Osteocyte (in vitro differentiated cells): ENCODE measurements at places on chromosomes 4 and X. TPM values are rescaled to one million over a fixed set of nuclear protein-coding genes. Genes with fewer than 3 reads are reported as not detected.
A peak's percentile ranks its signal among the peaks of the same experiment; 100 is the strongest.

The ITGB1BP2 gene
- total RNA-seq = 1.7 and 2.1 TPM in 2 replicates

GRCh38 chrX:25131055-25131454 is 115.3 kb upstream of the ARX start:
- H3K4me1 ChIP-seq = no peaks in the 10 kb centered on the region
- no peak overlapping the region for H3K27ac ChIP-seq
- DNase-seq = no peak
- peaks cover 17% of the 10 kb centered on the region for H3K27me3 ChIP-seq
- H3K4me3 ChIP-seq = no peak overlapping the region

DNA sequence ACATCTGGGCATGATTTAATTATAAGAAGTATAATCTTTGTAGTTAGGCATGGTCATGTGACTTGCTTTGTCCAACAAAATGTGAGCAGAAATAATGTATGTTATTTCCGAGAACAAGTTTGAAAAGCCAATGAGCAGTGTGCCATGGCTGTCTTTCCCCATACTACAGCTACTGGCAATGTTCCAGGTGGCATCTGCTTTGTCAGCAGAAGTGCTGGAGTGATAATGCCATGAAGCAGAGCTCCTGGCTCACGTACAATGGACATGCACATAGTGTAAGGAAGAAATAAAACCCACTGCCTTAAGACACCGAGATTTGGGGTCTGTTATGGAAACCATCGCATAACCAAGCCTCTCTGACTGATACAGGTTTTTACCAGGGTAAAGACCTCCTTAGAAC is 212.6 kb upstream of the RASGEF1B start:
- peaks cover 3% of the 10 kb centered on the region for H3K4me1 ChIP-seq
- H3K27me3 ChIP-seq = no peaks in the 10 kb centered on the region
- no peak overlapping the region for H3K4me3 ChIP-seq
- no peak overlapping the region for H3K27ac ChIP-seq
- DNase-seq = no peak
- no peaks in the 10 kb centered on the region for H3K36me3 ChIP-seq

- no peak overlapping the region for H3K27ac ChIP-seq
- DNase-seq = no peak
- no peaks in the 10 kb centered on the region for H3K4me1 ChIP-seq
- peaks cover 3% of the 10 kb centered on the region for H3K27me3 ChIP-seq
Measured at GRCh38 chr4:173707658-173708419, 177.8 kb upstream of the HAND2 start.

DNA sequence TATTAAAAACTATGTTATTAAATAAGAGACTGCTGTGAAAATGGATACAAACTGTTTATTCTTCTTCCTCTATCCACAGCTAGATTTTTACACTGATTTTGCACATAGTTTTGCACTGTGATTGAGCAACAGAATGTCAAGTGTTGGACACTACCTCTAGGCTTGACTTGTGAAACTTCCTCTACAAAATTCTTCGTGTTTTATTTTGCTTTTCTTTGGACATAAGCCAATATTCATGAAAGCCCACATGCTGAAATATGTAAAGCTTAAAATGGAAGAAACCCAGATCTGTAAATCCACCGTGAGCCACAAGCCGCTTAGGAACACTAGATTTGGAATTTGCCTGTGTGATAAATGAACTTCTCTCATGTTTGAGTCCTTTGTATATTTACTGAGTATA is 849.4 kb downstream of the FSTL5 start:
- H3K27me3 ChIP-seq = no peaks in the 10 kb centered on the region
- H3K4me1 ChIP-seq = no peaks in the 10 kb centered on the region
- no peaks in the 10 kb centered on the region for H3K36me3 ChIP-seq
- H3K27ac ChIP-seq = no peak overlapping the region
- H3K4me3 ChIP-seq = no peak overlapping the region
- no peak for DNase-seq

- peak overlapping the region; percentile 84 for H3K27ac ChIP-seq
- no peak overlapping the region for H3K4me3 ChIP-seq
- no peaks in the 10 kb centered on the region for H3K27me3 ChIP-seq
- H3K36me3 ChIP-seq = no peaks in the 10 kb centered on the region
- peak; percentile 91 for DNase-seq
Measured at GRCh38 chr4:23934915-23935314, 45.1 kb upstream of the PPARGC1A start.
